ENCODE measurements at places on chromosomes 1 and 21. TPM values are rescaled to one million over a fixed set of nuclear protein-coding genes. Genes with fewer than 3 reads are reported as not detected.

Gene KIAA0319L
- total RNA-seq: 44.9 TPM

Gene OR6Y1
- not detected for total RNA-seq

- no peak for DNase-seq
Observed at GRCh38 chr1:49630156-49630555, 393.6 kb downstream of the AGBL4 start.

DNA sequence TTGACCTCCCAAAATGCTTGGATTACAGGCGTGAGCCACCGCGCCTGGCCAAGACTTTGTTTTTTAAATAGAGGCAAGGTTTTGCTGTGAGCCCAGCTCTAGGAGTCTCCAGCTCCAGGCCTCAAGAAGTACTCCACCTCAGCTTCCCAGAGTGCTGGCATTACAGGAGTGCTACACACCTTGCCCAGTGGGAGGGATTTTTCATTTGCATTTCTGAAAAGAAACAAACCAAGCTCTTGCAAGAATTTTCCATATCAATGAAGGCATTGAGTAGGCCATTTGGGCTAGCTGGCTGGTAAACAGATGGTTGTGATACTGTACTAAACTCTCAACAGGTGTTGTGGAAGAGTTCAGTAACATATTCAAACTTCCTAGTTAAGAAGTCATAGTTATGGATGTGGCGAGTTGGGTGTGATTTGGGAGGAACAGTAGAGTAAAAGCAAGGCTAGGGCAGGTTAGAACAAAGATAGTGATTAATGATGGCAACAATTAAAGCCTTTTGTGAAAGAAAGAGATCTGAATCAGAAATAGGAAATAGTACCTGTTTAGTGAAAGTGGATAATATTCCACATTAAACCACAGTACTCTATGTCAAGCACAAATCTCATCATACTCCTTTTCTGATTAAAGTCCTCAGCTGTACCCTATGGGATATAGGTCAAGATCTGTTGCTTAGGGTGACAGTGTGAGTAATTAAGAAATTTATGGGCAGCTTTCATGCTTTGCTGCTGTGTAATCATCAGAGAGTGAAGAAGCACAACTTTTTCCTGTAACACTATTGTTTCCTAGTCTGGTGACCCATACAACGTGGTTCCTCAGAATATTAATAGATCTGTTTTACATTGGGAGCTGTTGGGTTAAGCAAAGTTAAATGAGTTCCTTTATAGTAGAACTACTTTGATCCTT, 10.7 kb downstream of the AKIRIN1 start:
- DNase-seq: no peak

DNA sequence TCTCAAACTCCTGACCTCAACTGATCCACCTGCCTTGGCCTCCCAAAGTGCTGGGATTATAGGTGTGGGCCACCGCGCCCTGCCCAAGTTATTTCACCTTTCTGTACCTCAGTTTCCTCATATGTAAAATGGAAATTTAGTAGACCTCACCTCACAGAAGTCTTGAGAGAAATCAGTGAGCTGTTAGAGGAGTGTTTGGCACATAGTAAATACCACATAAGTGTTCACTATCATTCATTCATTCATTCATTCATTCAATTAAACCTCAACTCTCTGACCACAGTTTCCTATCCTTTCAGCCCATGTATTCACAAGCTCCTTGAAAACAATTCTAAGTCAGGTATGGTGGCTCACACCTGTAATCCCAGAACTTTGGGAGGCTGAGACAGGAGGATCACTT, 3.8 kb upstream of the FGR start:
- no peak for DNase-seq

DNA sequence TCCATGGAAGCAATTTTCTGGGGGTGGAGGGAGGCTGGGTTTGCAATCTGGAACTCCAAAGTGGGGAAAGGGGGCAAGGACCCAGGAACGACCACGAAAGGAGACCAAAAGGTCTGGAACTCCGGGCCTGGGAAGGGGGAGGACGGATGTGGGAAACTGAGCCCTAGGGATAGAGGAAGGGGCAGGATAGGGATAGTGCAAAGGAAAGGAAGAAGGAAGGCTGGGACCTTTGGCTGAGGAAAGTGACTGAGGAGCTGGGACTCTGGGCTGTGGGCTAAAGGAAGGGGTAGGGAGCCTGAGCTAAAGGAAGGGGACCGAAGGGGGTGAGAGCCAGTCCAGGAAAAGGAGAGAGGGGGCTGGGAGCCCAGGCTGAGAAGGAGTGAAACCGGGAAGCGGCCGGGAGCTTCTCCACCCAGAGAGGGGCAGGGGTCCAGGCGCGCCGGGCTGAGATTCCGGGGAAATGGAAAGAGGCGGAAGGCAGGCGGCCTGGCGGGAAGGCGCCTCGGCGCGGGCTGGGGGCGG, 395 bp downstream of the SLC9A1 start:
- DNase-seq: no peak

- no peak for DNase-seq
Observed at GRCh38 chr1:46303872-46304326, 401 bp downstream of the UQCRH start.

DNA sequence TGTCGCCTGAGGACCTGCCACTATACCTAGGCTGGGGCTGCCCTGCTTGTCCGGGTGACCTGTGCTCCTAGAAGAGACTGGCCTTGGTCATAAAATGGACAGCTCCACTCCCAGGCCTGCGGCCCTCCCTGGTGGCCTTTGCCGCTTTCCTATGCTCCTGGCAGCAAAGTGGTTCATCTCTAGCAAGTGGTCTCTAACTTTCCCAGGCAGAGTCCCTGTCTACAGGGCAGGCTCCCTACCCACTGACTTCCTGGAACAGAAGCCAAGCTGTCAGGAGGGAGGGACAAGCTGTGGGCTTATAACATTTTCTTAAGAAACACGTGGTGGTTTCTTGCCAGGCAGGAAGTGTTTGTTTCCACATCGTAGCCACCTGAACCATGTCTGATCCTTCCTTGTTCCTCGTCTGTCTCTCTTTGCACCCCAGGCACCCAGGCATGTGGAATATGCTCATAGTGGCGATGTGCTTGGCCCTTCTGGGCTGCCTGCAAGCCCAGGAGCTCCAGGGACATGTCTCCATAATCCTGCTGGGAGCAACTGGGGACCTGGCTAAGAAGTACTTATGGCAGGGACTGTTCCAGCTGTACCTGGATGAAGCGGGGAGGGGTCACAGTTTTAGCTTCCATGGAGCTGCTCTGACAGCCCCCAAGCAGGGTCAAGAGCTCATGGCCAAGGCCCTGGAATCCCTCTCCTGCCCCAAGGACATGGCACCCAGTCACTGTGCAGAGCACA, 10.1 kb downstream of the H6PD start:
- DNase-seq: no peak

- DNase-seq: no peak
Observed at GRCh38 chr21:15793109-15793508, 63.3 kb downstream of the USP25 start.

Gene DHX9
- 52.8 TPM for total RNA-seq

- peak; percentile 61 for DNase-seq
Observed at GRCh38 chr21:46111193-46111571, 13.3 kb downstream of the COL6A2 start.

DNA sequence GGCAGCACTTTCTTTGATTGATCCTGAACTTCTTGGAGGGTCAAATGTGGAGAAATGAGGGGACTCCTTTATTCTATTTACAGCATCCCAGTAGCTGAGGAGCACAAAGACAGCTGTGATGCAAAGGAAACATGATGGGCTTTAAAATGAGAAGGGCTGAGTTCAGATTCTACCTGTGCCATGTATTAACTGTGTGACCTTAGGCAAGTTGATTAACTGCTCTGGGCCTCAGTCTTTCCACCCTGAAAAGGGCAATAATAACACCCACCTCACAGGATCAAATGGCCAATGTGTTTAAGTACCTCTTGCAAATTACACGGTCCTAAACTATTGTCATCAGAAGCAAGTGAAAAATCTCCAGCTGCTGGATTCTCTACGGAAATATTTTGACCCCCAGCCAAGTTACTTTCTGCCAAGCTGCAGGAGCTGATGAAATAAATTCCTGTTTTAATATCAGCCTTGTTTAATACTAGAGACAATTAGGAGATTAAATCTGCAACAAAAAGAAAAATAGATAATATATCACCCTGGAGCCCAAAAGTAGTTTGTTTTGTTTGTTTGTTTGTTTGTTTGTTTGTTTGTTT, 15.7 kb downstream of the TMEM81 start:
- no peak for DNase-seq

DNA sequence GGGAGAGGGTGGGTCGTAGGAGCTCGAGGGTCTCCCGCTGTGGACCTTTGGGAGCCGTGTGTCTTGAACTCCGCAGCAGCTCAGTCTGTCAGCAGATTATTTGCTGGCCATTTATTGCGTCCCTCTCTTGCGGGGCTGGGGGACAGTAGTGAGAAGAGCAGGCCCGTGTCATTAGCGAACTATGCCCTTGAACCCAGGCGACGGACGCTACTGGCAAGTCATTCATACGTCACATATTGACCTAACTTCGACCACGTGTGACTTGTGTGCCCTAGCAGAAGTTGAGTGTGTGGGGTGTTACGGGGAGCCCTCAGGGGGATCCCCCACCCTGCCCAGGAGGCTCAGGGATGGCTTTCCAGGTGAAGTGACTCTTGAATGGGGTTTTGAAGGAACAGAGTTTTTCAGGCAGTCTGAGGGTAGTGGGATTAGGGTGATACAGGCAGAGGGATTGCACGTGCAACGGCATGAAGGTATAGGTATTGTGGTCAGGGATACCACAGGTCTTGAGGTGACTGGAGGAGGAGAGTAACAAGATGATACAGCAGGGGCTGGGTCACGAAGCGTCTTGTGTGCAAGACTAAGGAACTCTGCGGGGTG, 13.0 kb downstream of the RCC1 start:
- no peak for DNase-seq

- DNase-seq: no peak
Observed at GRCh38 chr21:26421724-26422123, 151.4 kb downstream of the CYYR1 start.

Gene MYOG
- total RNA-seq: not detected

Gene CASZ1
- 25.8 TPM for total RNA-seq

- DNase-seq: no peak
Observed at GRCh38 chr1:30305061-30305460, 418.3 kb downstream of the MATN1 start.

Gene C1QTNF12
- not detected for total RNA-seq

DNA sequence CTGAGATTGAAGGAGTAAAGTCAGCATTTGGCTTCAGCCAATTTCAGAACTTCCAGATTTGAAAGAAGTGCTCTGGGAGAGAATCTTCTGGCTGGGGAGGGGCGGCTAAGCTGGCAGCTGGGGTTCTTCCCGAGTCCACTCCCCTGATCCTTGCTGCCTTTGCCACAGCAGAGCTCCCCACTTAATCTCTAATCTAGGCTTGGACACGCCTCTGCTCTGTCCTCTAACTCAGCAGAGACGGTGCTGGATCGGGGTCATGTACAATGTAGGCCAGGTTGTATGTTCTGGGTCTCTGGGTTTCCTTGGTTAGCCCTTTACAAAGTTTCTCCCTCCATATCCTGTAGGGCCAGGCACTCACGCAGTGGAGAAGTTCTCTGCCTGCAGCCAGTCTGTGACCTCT, 10.1 kb upstream of the GSTM3 start:
- DNase-seq: peak; percentile 13

- DNase-seq: no peak
Observed at GRCh38 chr1:213260311-213261075, 209.5 kb downstream of the RPS6KC1 start.

- no peak for DNase-seq
Observed at GRCh38 chr1:53065391-53065790, 3.4 kb downstream of the PODN start.

DNA sequence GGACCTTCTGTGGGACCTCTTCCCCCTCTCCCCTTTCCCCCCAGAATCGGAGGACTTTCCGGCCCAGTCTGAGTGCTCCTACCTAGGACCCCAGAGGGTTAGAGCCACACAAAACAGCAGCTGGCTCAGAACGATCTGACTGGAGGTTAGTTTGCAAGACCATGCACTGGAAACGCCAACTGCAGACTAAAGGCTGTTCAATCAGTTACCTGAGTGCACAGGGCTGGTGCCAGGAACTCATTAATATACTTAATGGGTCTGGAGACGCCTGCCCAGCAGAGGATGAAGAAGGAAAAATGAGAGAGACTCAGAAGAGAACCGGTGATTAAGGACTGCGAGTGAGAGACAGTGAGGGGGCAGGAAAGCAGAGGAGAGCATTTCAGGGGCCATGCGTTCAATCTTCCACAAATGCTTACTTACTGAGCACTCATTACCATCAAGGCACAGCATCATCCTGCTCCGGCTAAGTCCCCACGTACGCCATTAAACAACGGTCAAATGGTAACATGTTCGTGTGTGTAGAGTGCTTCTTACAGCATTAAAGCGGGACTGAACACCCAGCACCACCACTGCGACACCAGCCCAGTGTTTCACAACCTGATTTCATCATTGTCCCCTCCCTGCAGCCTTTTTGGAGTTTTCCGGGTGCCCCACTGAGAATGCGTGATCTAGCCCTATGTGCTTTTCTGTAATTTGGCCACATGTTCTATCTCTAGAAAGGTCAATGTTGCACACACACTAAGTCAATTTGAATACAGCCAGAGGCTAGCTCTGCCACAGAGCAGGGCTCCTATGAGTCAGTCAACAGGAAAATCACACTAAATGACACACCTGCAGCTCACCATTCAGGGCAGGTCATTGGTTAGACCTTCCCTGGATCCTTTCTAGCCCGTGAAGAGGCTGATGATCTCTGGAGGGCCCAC, 7.6 kb downstream of the ENO1 start:
- DNase-seq: no peak

Gene HMGCS2
- total RNA-seq: 6.8 TPM

Gene B4GALT2
- 93.2 TPM for total RNA-seq

DNA sequence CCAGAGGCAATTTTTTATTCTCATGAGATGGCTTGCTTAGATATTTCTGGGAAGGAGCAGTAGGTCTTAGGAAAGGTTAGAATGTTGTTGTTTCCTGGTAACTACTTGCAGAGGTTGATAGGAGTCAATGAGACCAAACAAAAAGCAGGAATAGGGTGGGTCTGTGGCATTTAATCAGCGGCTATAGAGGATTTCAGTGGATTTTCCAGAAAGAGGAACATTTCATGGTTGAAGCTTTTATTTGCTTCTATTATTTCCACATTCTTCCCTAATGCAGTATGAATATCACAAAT, 111.3 kb upstream of the PALMD start:
- no peak for DNase-seq

DNA sequence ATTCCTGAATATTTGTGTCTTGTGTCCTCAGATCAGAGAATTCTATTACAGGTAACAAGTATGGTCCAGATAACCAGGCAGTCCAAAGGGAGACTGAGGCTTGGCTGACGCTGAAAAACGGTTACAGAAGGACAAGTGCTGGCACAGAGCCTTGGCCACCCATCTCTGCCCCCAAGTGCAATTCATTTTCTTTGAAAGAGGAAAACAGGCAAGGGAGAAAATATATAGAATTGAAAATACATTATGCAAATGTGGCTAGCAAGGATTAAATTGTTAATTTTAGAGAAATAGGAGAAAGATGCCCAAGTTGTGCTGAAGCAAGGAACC, 1.2 kb downstream of the SORT1 start:
- DNase-seq: no peak

- no peak for DNase-seq
Observed at GRCh38 chr1:26694638-26695355, 1.0 kb upstream of the ARID1A start.

DNA sequence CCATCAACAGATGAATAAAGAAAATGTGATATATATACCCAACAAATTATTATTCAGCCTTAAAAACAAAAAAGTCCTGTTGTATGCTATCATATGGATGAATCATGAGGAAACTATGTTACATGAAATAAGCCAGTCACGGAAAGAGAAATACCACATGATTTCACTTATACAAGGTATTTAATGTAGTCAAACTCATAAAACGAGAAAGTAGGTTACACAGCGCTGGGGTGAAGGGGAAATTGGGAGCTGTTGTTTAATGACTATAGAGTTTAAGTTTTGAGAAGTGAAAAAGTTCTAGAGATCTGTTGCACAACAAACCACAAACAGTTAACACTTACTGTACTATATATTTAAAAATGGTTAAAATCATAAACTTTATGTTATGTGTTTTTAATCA, 58.5 kb downstream of the SLC25A24 start:
- DNase-seq: no peak

Measured in ascending aorta (tissue), 2 donors.